ENCODE measurements at places on chromosomes 4 and X.

- no peak for DNase-seq
These were observed 51.5 kb upstream of the TRPC3 start for GRCh38 chr4:122003335-122003734.

DNA sequence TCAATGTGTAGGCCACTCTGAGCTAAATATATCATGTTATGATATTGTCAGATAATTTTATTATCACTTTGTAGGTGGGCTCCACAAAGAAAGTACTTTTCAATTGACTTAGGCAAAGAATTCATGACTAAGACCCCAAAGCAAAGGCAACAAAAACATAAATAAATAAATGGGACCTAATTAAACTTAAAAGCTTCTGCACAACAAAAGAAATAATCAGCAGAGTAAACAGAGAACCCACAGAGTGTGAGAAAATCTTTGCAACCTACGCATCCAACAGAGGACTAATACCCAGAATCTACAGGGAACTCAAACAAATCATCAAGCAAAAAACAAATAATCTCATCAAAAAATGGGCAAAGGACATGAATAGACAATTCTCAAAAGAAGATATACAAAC is 15.2 kb upstream of the PDLIM5 start:
- no peak for DNase-seq

- no peak for DNase-seq
These were observed 48.2 kb upstream of the SPANXN1 start for GRCh38 chrX:145199078-145199477.

- DNase-seq = no peak
These were observed 69.7 kb upstream of the PPP3CA start for GRCh38 chr4:101417046-101417445.

DNA sequence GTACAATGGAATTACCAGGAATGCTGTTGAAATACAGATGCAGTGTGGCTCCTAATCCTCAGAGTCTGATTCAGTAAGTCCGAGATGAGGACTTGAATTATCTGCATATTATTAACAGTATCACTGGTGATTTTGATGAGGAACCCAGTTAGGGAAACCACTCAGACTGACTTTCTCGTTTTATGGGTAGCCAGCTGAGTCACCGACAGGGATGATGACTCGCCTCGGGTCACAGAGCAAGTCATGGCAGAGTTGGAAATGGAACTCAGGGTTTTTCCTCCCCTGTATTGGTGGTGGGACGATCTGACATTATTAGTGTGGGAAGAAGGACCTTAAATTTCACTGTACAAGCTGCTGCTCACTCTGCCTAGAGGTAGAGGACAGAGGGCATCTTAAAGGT is 51.3 kb downstream of the RTL9 start:
- no peak for DNase-seq

Data from activated gamma-delta T cell treated with anti-CD3 and anti-CD28 coated beads, Interleukin-2, amount 50 U/mL, for 16 hours (primary cell).